ENCODE measurements at places on chromosomes 12 and 14.

DNA sequence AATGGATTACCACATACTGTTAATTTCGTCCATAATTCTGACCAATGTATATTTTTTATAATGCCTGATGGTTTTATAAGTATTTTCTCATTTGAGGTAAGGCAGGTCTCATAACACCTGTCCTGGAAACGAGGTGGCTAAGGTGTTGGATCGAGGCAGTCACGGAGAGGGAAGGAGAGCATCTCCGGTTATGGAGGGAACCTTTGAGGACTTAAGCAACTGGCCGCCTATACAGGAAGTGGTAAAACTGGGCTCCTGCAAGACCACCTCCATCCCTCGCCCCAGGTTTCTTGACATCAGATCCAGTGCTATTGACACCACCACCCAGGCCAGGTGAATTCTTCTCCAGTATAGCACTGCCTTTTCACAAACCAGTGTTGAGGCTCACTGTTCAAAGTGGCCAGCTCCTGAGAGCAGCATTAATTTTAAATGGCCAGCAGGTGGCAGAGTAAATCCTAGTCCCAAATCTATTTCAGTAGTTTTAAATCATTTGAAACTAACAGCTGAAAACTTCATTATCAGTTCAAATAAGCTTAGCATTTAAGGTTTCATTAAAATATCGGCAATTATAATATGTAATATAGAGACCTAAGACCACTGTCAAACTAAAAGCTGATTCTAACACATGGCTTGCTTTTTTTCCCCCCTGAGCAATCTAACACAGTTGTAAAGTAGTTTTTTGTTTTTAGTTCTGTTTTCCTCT is 100.8 kb downstream of the PPM1A start:
- DNase-seq: no peak
- H3K27ac ChIP-seq: no peak overlapping the region
- no peak overlapping the region for H3K4me3 ChIP-seq

GRCh38 chr12:131283191-131283861 is 329.6 kb downstream of the ADGRD1 start:
- H3K27me3 ChIP-seq: no peaks in the 10 kb centered on the region
- no peaks in the 10 kb centered on the region for H3K4me1 ChIP-seq
- no peak for DNase-seq
- H3K4me3 ChIP-seq: no peak overlapping the region

- no peak overlapping the region for H3K4me3 ChIP-seq
- no peaks in the 10 kb centered on the region for H3K4me1 ChIP-seq
- H3K27ac ChIP-seq: no peak overlapping the region
- H3K36me3 ChIP-seq: no peaks in the 10 kb centered on the region
- no peak for DNase-seq
Measured at GRCh38 chr12:75437564-75437963, 43.0 kb upstream of the GLIPR1 start.

DNA sequence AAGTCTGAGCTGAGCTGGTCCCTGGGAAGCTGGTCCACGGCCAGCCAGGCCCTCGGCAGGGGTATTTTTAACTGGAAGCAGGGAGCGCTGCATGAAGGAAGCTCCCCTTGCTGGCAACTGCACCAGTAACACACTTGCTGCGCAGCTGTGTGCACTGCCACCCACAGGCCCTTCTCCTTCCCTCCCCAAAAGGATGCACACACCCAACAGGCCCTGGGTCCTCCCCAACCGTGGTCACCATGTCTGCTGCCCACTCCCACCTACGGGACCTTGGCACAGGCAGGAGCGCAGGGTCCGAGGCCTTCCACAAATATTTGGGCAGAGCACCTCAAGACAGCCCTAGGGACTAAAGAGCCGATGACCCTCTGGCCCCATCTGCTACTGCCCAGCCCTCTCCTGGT is 157.0 kb upstream of the PRMT8 start:
- no peak for DNase-seq
- no peaks in the 10 kb centered on the region for H3K36me3 ChIP-seq
- peaks cover 9% of the 10 kb centered on the region for H3K27me3 ChIP-seq
- no peaks in the 10 kb centered on the region for H3K4me1 ChIP-seq

DNA sequence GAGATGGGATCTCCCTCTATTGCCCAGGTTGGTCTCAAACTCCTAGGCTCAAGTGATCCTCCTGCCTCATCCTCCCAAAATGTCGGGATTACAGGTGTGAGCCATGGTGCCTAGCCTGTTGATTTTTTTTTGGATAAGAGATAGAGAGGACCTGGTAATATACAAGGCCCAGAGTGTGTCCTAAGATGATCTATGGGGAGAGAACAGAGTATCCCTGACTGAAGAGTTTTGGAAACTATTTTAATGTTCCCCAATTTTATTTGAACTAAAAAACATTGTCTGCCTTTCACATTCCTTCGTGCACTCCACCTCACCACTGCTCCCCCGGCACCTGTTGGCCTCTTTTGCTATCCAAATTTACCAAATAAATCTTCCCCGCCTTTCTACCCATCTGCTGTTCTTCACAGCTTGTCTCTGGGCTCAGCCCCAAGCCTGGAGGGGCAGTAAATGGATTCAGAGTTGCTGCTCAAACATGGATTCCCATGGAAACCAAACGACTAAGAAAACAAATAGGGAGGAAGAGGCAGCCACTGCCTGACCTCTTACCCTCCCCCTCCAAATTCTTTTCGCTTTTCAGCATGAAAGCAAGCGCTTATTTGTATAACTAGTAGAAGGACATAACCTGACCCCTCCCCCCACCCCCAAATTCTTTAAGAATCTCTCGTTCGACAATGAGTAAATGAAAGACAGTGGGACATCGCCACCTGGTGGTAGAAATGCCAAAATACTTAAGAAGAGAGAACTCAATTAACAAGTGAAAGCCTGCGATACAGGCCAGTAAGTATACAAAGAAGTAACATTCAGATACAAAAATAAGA is 22.6 kb downstream of the OR10G3 start:
- no peak overlapping the region for H3K27ac ChIP-seq
- peak overlapping the region; percentile 4 for H3K4me3 ChIP-seq
- H3K36me3 ChIP-seq: no peaks in the 10 kb centered on the region
- H3K4me1 ChIP-seq: no peaks in the 10 kb centered on the region
- peak; percentile 61 for DNase-seq
- no peaks in the 10 kb centered on the region for H3K27me3 ChIP-seq
